ENCODE measurements at places on chromosomes 12 and 14.

DNA sequence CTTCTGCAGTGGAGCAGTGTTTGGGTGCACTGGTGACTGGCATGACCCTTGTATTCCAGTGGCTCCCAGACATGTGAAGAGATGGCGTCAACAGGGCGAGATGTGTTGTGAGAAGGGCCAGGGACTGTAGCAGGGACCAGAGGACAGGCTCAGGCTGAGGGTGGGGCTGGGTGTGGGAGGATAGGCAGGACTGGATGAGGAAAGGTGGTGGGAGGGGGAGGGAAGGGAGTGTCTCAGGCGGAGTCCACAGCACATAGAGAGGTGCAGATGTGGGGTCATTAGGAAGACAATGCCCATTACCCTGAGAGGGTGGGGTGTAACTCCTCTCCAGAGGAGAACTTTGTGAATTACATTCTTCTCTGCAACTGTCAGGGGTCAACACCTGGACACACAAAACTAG lies 78.5 kb downstream of the DICER1 start:
- no peak for DNase-seq

GRCh38 chr14:95664546-95664945 lies 21.7 kb upstream of the TCL1B start:
- DNase-seq = no peak

DNA sequence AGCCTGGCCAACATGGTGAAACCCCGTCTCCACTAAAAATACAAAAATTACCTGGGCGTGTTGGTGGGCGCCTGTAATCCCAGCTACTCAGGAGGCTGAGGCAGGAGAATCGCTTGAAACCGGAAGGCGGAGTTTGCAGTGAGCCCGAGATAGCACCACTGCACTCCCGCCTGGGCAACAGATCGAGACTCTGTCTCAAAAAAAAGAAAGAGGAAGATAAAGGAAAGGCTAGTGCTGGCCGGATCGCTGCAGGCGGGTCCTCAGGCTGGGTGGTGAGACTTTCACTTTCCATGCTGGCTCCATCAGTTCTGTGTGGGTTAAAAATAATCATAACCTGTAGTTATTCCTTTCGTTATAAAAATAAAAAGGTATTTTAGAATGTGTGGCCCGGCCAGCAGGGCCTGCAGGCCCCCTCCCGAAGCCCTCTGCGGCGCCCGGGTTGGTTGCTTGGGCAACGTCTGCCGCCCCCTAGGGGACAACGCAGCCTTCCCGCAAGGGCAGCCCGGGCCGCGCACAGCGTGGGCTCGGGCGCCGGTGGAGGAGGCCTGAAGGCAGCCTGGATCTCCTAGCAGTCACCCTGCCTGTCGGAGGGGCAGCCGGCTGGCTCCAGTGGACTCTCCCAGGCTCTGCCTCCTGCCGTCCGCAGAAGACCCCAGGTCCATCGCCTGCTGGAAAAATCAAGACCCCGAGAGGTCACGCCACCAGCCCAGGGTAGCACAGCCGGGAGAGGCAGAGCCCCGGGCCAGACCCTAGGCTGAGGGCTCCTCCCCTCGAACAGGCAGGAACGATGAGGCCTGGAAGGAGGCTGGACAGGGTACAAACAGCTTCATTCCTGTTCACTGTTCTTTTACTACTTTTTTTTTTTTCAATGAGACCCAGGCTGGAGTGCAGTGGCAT lies 5.0 kb upstream of the SLC25A47 start:
- DNase-seq = no peak

GRCh38 chr14:53113989-53114388 lies 39.1 kb downstream of the DDHD1 start:
- no peak for DNase-seq

DNA sequence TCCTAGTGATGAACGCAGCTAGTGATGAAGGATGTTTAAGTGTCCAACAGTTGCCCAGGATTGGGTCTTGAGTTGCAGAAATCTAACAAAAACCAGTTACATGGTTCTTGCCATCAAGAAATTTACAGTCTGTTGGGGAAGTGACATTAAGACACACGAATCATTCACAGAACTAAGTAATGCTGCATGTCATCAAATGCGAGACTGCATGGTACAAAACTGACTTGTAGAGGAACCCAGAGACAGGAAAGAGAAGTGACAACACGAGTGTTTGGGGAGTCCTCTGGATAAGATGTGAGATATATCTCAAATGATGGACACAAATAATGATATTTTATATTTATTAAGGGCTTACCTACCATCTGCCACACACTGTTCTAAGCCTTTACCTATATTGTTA lies 6.1 kb upstream of the SYNE3 start:
- no peak for DNase-seq

GRCh38 chr12:45342171-45342570 lies 126.3 kb downstream of the ANO6 start:
- DNase-seq = no peak

DNA sequence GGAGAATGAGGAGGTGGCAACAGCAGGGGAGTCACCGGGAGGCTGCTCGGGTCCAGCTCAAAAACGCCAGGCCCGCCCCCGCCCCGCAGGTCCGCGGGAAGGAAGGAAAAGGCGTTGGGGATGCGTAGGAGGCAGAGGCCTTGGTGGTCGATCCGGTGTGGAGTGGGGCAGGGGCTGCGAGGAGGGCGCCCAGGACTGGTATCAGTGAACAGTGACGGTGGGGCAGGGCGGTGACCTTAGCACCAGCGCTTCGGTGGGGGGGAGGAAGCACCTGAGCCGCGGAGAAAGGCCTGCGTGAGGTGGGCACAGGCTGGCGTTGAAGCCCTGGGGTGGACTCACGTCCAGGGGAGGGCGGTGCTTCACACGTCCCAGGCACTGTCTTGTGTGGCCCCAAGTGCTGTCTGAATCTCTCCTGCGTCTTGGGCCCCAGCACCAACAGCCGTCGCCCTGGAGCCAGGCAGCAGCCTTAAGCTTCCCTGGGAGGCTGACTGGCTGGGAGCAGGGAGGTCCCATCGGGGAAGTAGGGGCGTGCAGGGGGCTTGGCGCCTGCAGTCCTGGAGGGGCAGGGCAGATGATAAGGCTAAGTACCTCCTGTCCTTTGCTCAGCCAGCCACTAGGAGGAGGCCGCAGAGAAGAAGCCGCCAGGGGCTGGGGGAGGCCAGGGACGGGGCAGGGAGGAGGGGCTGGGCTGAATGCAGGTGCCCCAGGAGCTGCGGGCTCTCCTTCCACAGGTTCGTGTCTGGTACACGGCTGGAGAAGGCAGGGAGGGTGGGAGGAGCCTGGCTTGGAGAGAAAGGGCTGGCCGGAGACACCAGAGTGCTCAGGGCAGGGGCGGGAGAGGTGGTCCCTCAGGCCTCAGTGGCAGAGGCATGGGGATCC lies 26.5 kb downstream of the ZBTB42 start:
- DNase-seq = no peak

GRCh38 chr12:67433385-67434175 lies 164.4 kb downstream of the CAND1 start:
- no peak for DNase-seq

DNA sequence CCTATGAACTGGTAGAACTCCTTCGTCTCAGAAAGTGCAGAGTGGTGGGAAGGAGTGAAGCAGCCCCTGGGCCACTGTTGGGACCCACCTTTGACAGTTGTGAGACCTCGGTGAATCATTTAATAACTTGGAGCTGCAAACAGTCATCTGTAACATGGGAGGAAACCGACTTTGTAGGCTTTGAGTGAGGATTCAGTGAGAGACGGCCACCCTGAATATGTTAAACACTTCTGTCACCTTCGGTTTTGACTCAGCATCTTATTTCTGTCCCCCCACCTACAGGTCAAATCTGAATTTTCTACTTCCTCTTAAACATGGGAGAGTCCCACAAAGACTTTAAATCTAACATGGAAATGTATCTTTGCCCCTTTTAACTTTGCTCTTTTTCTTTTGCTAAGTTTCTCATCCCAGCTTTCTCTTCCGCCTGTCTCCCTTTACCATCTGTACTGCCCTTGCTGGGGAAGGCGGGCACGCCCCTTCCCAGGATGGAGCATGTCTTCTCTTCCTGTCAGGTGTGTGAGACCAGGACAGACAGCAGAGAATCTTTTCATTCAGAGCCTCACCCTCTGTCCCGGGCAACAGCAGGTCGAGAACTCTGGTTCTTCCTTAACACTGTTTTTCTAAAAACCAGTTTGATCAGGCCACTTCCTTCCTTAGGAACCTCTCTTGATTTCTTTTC lies 37.1 kb downstream of the ZC3H14 start:
- no peak for DNase-seq

- DNase-seq = no peak
Measured at GRCh38 chr12:46893434-46893833, 67.6 kb upstream of the SLC38A4 start.

DNA sequence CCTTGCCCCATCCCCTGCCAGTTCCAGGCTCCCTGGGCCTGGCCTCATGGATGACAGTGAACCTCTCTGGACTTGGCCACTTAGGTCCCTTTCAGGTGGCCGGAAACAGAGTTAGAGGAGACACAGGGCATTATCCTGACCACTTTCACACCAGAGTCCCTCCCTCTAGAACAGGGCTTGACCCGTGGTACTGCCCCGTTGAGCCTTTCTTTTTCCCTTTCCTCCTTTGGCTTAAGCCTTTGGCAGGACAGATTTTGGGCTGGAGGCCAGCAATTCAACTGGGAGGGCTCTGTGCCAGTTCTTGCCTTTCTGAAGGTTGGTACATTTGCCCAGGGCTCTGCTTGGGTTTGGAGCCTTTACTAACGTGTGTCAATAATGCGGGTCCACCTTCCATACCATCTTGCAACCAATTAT lies 22.8 kb downstream of the TPCN1 start:
- DNase-seq = no peak

DNA sequence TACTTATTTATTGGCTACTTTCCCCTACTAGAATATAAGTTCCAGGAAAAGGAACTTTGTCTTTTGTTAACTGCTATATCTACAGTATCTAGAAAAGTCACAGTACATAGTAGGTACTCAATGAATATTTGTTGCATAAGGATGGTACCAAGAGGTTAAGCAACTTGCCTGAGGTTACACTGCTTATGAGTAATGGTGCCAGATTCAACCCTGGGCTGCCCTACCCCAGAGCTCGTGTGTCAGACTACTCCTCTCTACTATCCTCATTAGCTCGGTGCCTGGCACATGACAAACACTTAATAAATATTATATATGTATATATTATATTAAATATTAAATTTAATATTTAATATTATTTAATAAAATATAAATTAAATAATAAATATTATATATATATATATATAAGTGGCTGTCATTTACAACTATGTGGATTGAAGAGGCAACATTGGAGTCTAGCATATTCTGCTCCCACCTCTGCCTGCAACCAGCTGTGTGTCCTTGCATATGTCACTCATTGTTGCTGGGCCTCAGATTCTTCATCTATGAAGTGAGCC lies 25.4 kb downstream of the UTP20 start:
- no peak for DNase-seq

DNA sequence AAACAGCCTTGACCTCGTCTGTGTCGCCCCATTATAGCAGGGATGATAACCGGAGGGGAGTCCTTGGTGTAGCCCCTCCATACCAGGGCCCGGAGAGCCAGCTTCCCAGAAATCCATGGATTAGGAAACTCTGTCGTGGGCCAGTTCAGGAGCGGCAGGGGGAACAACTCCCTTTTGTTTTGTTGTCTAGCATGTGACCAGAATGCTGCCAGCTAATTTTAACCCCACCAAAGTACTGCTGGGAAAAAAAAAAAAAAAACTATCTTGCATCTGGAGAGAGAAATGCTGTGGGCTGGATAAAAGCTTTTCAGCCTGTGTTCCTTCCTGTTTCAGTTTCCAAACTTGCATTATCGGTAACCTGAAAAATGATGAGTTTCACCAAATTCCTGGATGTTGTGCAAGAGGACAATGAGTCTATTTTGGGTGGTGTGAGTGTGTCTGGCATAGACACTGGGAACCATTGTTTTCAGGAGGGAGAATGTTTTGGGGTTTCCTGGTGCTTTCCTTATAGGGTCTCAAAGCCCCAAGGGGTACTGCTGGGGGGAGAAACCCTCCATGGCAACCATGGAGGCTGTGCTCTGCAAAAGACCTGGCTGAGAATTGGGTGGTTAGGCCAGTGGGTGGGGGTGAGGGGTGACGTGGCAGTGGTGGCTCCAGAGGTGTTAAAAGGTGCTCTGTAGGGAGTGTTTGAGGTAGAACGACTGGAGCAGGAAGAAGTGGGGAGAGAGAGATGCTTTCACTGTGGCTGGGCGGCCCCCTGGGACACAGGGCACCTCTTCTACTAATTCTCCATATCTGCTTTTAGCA lies 14.9 kb upstream of the IRF2BPL start:
- DNase-seq = no peak

DNA sequence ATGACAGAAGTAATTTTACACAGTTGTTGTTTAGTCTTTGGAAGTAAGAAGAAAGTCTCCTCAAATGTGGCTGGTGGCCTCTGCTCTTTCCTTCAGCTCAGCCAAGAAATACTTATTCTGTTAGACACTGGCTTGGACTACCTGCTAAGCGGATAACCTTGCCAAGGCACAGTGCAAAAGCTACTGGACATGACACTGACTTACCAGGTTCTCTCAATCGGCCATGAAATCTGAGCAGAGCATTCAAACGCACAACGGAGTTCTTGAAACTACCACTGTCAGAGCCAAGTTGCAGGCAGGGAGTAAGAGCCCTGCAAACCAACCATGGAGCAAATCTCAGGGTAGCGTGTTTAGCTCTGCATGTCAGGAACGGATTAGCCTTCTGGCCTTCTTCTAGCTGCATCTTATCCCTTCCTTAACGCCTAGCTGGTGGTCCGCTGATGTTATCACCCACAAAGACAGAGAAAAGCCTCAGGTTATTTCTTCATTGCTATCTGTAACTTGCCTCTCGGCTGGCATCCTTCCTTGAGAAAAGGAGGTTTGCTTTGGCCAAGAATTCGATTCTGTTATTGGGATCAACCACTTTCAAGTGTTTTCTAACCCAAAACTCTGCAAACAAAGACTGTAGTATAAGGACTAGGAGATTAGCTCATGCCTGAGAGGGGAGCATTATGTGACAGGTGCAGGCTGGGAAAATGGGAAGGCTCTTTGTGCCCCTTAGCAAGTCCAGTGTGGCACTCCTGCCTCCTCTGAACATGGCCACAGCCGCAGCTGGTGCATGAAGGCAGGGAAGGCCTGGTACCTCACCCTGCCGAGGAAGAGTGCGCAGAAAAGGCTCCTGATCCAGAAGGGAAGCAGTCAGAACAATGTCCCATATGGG lies 223.4 kb downstream of the GLT1D1 start:
- no peak for DNase-seq

DNA sequence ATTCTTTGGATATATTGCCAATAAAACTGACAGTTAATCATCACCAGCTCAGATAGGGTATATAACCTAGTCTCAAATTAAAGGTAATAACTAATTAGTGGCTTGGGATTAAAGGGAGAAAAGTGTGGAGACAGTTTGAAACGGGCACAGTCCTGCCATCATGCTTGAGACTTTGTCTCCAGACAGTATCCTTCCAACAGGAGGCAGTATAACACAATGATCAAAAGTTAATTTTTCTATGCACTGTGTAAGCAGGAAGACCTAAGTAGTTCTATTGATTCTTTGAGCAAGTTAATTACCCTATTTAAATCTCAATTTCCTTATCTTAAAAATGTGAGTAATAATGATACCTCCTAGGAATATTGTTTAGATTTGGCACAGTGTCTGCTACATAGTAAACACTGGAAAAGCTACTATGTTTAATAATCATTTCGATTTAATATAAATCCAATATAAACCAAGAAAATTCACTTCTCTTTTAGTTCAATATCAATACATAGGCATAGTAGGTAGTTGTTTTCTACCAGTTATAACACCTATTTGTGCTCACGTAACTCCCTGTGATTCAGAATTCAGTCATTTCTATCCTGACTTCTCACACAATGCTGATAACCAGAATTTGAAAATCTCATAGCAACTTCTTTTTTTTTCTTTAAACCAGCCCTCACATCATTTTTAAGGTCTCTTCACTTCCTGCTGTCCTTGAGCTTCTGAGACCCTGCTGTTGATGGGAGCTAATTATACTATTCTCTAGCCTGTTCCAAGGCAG lies 53.7 kb downstream of the GALNT4 start:
- DNase-seq = no peak

GRCh38 chr12:27158297-27158696 lies 75.9 kb upstream of the C12orf71 start:
- DNase-seq = no peak

Measured in cortex of kidney (tissue), 1 donor.